Activated CD4-positive, alpha-beta T cell treated with anti-CD3 and anti-CD28 coated beads, Interleukin-2, amount 50 U/mL, for 4 hours (primary cell): ENCODE measurements at places on chromosomes 5 and 9.

DNA sequence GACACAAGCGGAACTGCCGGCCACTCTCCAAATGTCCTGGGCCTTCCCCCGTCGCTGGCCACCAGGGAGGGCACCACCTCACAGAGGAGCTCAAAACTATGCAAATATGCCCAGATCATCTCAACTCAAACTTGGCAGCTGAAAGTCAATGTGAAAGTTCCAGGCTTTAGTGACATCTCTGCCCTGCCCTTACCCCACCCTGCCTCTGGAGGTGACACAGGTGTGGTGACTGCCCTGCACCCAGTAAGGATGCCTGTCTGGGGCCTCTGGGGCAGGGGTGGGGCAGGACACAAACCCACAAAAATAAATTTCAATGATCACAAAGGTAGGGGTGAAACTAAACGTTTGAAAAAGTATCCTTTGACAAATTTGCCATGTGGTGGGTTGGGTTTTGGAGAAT is 213.4 kb downstream of the HSPA4 start:
- no peak for DNase-seq

- DNase-seq, result peak; percentile 26
Measured at GRCh38 chr5:80998590-80998979, 38.4 kb downstream of the RASGRF2 start.

GRCh38 chr5:151720215-151720614 is 33.5 kb upstream of the SPARC start:
- no peak for DNase-seq

GRCh38 chr5:139712412-139712811 is 64.3 kb downstream of the CXXC5 start:
- DNase-seq, result no peak

DNA sequence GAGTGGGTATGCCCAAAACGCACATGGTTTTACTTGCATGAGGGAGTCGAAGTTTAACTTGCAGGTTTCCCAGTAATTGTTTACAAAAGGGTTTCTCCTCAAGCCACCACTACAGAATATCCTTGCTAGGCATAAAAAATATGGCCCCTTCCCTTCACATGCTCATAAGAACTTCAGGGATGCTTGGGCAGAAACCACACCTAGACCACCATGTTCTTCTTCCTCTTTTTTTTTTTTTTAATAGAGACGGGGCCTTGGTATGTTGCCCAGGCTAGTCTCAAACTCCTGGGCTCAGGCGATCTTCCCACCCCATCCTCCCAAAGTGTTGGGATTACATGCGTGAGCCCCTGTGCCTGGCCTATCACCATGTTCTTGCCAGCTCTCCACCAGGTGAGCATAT is 18.6 kb upstream of the PLIN2 start:
- DNase-seq, result no peak

DNA sequence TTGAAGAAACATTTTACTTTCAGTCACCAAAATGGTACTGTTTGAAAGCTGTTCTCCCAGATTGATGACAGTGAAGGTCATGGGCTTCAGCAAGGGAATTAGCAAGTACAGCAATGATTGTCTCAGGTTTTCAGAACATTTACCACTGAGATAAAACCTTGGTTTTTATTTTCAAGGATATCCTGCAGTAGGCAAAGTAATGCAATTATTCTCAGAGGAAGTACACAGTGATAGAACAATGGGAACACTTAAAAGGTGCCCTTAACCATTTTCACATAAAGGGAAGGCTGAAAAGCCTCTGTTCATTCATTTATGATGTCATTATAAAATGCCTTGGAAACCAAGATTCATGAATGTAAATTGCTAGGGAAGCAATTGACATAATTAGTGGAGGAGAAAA is 471.8 kb upstream of the ACO1 start:
- no peak for DNase-seq

- DNase-seq, result no peak
Measured at GRCh38 chr9:103242025-103242424, 246.9 kb downstream of the CYLC2 start.

DNA sequence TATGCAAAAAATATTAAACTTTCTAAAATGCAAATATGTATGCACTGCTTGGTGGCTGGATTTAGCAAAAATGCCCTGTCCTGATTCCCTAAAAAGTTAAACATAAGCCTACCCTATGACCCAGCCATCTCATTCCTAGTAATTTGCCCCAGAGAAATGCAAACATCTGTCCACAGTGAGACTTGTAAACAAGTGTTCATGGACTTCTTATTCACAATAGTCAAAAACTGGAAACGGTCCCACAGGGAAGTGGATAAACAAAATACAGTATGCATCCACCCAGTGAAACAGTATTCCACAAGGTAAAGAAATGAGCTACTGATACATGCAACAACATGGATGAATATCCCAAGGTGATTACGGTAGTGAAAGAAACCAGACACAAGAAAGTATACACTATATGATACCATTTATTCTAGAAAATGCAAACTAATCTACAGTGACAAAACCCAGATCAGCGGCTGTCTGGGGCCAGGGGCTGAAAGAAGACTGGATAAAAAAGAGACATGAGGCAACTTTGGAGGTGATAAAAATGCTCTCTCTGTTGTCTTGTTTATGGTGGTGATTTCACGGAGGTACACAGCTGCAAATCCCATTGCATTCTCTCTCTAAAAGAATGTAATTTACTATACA is 277.3 kb downstream of the GLIS3 start:
- DNase-seq, result no peak

DNA sequence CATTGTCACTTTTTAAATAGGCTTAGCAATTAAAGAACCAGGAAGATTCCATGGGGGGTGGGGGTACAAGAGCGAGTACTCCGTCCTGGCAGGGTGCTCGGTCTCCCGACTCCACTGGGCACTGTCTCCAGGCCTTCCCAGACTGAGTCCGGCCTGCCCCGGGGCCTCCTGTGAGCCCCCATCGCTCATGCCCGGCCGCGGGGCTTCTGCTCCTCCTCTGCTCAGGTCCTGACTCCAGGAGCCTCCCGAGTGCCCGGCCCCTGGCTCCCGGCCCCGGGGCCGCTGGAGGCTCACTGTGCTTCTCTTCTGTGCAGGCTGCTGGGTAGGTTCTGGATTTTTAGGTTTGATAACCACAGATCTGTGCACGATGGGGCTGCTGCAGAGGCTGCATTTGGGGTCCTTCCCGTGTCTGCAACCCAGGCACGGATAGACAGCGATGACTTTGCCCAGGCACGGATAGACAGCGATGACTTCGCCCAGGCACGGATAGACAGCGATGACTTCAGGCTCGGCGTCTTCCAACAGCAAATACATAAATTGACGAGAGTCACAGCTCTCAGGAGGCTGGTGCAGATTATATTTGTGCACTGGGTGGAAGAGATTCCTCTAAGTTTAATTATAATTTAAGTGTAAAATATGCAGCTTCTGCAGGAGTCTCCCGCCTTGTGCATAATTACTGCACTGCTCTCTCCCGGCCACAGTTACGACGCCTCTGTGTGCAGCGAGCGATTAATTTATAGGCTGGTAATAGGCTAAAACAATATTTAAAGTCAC is 74.8 kb upstream of the RXRA start:
- DNase-seq, result no peak

DNA sequence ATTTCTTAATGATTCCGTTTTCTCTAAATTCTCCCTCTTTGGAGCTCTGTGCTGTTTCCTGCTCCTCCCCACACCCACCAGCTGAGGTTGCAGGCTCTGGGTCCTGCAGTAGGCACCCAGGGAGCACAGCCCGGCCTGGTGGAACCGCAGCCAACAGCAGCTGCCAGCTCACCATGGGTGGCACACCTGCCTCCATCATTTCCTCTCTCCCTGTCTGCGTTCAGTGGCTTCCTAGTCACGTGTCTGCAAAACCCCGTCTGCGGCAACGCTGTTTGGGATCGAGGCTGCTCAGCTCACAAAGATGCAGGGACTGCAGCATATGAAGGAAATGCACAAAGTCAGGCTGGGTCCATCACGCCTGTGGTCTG is 367.8 kb downstream of the IRX2 start:
- no peak for DNase-seq
